ENCODE measurements at places on chromosomes 6 and 20.

- H3K27me3 ChIP-seq, result peaks cover 11% of the 10 kb centered on the region
- no peak for DNase-seq
- no peaks in the 10 kb centered on the region for H3K36me3 ChIP-seq
- H3K4me1 ChIP-seq, result no peaks in the 10 kb centered on the region
- no peak overlapping the region for H3K4me3 ChIP-seq
Observed at GRCh38 chr6:6474170-6474920, 114.2 kb upstream of the LY86 start.

DNA sequence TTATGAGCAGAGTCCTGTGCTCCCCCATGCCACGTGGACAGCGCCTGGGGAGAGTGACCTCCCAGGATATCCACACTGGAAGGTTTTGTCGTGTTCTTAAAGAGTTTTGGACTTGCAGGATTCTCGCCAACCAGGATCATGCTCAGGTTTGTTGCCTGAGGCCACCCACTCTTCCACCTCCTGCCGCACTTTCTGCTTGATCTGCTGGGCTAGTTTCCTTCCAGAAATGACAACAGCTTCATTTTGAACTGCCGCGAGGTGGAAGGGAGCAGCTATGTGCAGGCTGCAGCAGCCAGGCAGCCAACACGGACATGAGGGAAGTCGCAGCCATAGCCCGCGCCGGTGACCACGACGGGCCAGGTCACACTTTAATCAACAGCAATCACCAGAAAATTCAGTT is 27.7 kb upstream of the SEC63 start:
- H3K27me3 ChIP-seq, result no peaks in the 10 kb centered on the region
- H3K4me1 ChIP-seq, result no peaks in the 10 kb centered on the region
- no peak overlapping the region for H3K27ac ChIP-seq

DNA sequence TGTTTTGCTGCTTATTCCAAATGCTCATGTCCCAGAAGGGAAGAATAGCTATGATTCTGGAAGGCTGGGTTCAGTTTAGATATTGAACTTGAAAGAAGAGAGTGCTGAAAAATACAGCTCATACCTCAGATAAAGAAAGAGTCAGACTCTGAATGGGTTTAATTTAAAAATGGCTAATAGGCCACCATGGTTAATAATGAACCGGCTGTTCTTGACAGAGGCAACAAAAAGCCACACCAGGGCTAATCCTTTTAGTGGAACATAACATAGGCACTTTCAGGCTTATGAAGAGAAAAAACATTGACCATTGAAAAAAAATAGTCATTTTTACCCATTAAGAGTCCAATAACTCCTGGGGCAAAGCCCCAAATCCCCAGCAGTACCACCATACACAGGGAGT is 59.4 kb downstream of the TNFRSF21 start:
- H3K27ac ChIP-seq, result no peak overlapping the region
- no peak overlapping the region for H3K4me3 ChIP-seq
- no peaks in the 10 kb centered on the region for H3K36me3 ChIP-seq

GRCh38 chr6:43061861-43062260 is 2.4 kb downstream of the KLC4 start:
- H3K4me1 ChIP-seq, result peaks cover 29% of the 10 kb centered on the region
- no peaks in the 10 kb centered on the region for H3K27me3 ChIP-seq
- peaks cover 11% of the 10 kb centered on the region for H3K36me3 ChIP-seq
- no peak overlapping the region for H3K27ac ChIP-seq

- peaks cover 14% of the 10 kb centered on the region for H3K27me3 ChIP-seq
- H3K36me3 ChIP-seq, result no peaks in the 10 kb centered on the region
- H3K4me1 ChIP-seq, result peaks cover 12% of the 10 kb centered on the region
- no peak for DNase-seq
- H3K27ac ChIP-seq, result no peak overlapping the region
Observed at GRCh38 chr6:29791162-29791561, 36.5 kb upstream of the HLA-G start.

GRCh38 chr6:45710304-45710821 is 305.3 kb downstream of the CLIC5 start:
- no peak overlapping the region for H3K4me3 ChIP-seq
- peak overlapping the region; percentile 84 for H3K27ac ChIP-seq
- peaks cover 44% of the 10 kb centered on the region for H3K4me1 ChIP-seq
- no peaks in the 10 kb centered on the region for H3K27me3 ChIP-seq

GRCh38 chr6:43386492-43386891 is 17.0 kb upstream of the ZNF318 start:
- no peak overlapping the region for H3K4me3 ChIP-seq
- H3K27ac ChIP-seq, result no peak overlapping the region
- H3K36me3 ChIP-seq, result no peaks in the 10 kb centered on the region
- no peak for DNase-seq

- H3K27me3 ChIP-seq, result no peaks in the 10 kb centered on the region
- no peaks in the 10 kb centered on the region for H3K4me1 ChIP-seq
- no peak overlapping the region for H3K27ac ChIP-seq
- H3K36me3 ChIP-seq, result no peaks in the 10 kb centered on the region
- H3K4me3 ChIP-seq, result no peak overlapping the region
- DNase-seq, result no peak
Observed at GRCh38 chr6:115969207-115969929, 91.3 kb downstream of the FRK start.

- H3K27ac ChIP-seq, result no peak overlapping the region
- H3K4me1 ChIP-seq, result peaks cover 26% of the 10 kb centered on the region
- H3K4me3 ChIP-seq, result no peak overlapping the region
- peak; percentile 54 for DNase-seq
- peaks cover 4% of the 10 kb centered on the region for H3K36me3 ChIP-seq
Observed at GRCh38 chr20:45322952-45323383, 14.9 kb upstream of the MATN4 start.

DNA sequence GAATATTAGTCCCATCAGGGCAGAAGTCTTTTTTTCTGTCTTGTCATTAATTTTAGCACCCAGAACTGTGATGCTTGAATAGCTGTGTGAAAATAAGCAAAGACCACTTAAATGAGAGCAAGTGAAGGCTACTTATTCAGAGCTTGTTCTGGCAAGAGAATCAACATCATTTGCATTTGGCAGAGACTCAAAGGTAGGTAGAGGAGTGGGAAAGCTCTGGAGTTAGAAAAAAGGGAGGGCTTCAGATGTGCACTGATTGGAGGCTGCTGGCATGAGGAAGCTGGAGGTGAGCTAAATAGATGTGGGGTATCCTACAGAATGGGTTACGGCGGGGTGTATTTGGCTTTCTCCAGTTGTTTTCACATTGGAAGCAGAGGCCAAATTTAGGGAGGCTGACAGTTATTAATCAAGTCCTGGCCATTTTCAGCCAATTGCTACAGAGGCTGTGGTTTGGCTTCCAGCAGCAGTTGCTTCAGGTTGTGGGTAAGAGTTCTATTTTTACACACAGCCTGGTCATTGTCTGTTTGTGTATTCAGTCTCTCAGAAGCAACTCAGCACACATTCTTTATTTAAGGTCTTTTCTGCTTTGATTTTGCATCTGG is 254.3 kb downstream of the BTBD3 start:
- H3K27ac ChIP-seq, result no peak overlapping the region
- H3K4me3 ChIP-seq, result no peak overlapping the region
- H3K36me3 ChIP-seq, result no peaks in the 10 kb centered on the region
- DNase-seq, result no peak
- no peaks in the 10 kb centered on the region for H3K4me1 ChIP-seq

GRCh38 chr6:11330413-11330760 is 97.9 kb upstream of the NEDD9 start:
- no peak for DNase-seq
- no peaks in the 10 kb centered on the region for H3K27me3 ChIP-seq
- H3K36me3 ChIP-seq, result peaks cover 20% of the 10 kb centered on the region
- H3K4me1 ChIP-seq, result peaks cover 58% of the 10 kb centered on the region
- no peak overlapping the region for H3K4me3 ChIP-seq

- DNase-seq, result no peak
- H3K36me3 ChIP-seq, result no peaks in the 10 kb centered on the region
- H3K4me3 ChIP-seq, result no peak overlapping the region
- H3K4me1 ChIP-seq, result peaks cover 49% of the 10 kb centered on the region
- H3K27me3 ChIP-seq, result no peaks in the 10 kb centered on the region
Observed at GRCh38 chr6:137911675-137912191, 44.7 kb downstream of the TNFAIP3 start.

DNA sequence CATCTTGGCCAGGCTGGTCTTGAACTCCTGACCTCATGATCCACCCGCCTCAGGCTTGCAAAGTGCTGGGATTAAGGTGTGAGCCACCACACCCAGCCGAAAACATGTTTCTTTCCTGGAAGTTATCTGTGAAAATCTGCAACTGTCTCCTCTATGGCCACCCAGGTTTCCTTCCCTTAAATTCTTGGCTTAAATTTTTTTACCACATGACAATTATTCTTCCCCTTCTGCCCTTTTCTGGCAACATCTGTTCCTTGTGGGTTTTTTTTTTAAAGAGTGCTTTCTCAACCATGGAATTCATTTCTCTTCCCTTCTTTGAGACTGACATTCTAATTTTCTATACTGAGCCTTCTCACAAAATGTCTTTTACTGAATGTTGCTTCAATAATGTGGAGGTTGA is 59.6 kb downstream of the DOK5 start:
- peaks cover 1% of the 10 kb centered on the region for H3K36me3 ChIP-seq
- H3K27me3 ChIP-seq, result peaks cover 21% of the 10 kb centered on the region
- no peaks in the 10 kb centered on the region for H3K4me1 ChIP-seq
- DNase-seq, result no peak
- no peak overlapping the region for H3K4me3 ChIP-seq

- no peak for DNase-seq
- no peaks in the 10 kb centered on the region for H3K36me3 ChIP-seq
- H3K4me3 ChIP-seq, result peak overlapping the region; percentile 96
- no peaks in the 10 kb centered on the region for H3K27me3 ChIP-seq
Observed at GRCh38 chr6:35260591-35261570, 1.3 kb downstream of the ZNF76 start.

GRCh38 chr6:44542401-44543116 is 155.1 kb downstream of the CDC5L start:
- H3K27me3 ChIP-seq, result no peaks in the 10 kb centered on the region
- no peaks in the 10 kb centered on the region for H3K36me3 ChIP-seq
- no peak overlapping the region for H3K27ac ChIP-seq
- no peaks in the 10 kb centered on the region for H3K4me1 ChIP-seq
- DNase-seq, result no peak

DNA sequence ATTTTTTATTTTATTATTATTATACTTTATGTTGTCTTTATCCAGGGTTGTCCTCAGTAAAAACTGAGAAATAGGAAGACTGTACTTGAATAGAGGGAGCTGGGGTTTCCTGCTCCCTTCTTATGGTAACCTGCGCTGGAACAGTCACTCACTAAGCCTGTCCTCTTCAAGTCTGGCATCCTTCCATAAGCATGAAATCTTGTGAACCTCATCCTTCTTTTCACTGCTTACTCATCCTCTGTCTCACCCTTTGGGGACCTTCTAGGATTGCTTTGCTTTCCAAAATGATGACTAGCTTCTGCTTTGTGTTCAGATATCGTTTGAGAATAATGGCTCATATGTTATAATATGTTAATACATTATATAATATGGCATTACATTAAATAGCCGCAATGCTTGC is 90.6 kb downstream of the C6orf118 start:
- no peak overlapping the region for H3K27ac ChIP-seq
- H3K4me3 ChIP-seq, result no peak overlapping the region
- H3K36me3 ChIP-seq, result no peaks in the 10 kb centered on the region
- no peaks in the 10 kb centered on the region for H3K27me3 ChIP-seq

GRCh38 chr6:45422503-45423110 is 44.9 kb upstream of the SUPT3H start:
- H3K27ac ChIP-seq, result peak overlapping the region; percentile 88
- peaks cover 28% of the 10 kb centered on the region for H3K4me1 ChIP-seq
- peak overlapping the region; percentile 87 for H3K4me3 ChIP-seq
- peaks cover 13% of the 10 kb centered on the region for H3K27me3 ChIP-seq
- no peaks in the 10 kb centered on the region for H3K36me3 ChIP-seq

DNA sequence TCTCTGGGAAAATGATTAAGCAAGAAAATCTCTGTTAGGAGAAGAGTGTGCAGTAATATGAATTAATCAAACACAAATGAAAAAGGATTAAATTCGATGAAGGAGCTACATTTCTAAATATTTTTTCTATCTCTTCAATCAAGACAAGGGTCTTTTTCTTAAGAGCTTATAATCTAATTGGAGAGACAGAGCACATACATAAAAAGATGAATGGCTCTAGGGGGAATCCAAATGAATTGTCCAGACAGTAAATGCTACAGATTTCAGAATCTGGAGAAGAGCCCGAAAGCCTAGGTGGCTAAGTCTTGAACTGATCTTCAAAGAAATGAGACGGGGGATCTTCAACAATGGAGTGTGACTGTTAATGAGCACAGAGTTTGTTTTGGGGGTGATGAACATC is 723.6 kb downstream of the UTRN start:
- H3K27me3 ChIP-seq, result peaks cover 22% of the 10 kb centered on the region
- H3K4me3 ChIP-seq, result no peak overlapping the region
- H3K4me1 ChIP-seq, result no peaks in the 10 kb centered on the region
- no peak for DNase-seq
- H3K36me3 ChIP-seq, result no peaks in the 10 kb centered on the region

- no peak overlapping the region for H3K27ac ChIP-seq
- peaks cover 15% of the 10 kb centered on the region for H3K36me3 ChIP-seq
- no peak for DNase-seq
- H3K4me3 ChIP-seq, result no peak overlapping the region
Observed at GRCh38 chr6:36616893-36617521, 22.8 kb downstream of the SRSF3 start.

GRCh38 chr20:1402149-1402548 is 9.3 kb upstream of the FKBP1A start:
- peaks cover 2% of the 10 kb centered on the region for H3K36me3 ChIP-seq
- H3K27me3 ChIP-seq, result no peaks in the 10 kb centered on the region
- DNase-seq, result no peak
- H3K4me3 ChIP-seq, result no peak overlapping the region
- no peak overlapping the region for H3K27ac ChIP-seq

DNA sequence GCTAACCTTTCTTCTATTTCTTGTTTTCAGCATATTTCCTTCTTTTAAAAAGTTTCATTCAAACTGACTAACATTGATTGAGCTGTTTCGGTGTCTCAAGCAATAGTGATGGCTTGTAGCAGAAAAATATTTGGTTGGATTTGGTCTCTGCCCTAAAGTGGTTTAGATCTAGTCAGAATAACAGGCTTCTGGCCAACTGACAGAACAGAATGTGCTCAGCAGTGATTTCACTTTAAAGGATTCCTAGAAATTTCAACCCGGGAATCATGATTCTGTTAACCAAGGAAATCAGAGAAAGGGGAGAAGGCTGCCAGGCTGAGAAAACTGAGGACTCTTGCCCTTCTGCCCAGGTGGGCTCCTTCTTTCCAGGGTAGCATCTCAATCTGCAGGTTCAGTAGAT is 16.6 kb upstream of the GSTA1 start:
- no peaks in the 10 kb centered on the region for H3K36me3 ChIP-seq
- no peaks in the 10 kb centered on the region for H3K4me1 ChIP-seq
- peaks cover 2% of the 10 kb centered on the region for H3K27me3 ChIP-seq
- no peak overlapping the region for H3K4me3 ChIP-seq

DNA sequence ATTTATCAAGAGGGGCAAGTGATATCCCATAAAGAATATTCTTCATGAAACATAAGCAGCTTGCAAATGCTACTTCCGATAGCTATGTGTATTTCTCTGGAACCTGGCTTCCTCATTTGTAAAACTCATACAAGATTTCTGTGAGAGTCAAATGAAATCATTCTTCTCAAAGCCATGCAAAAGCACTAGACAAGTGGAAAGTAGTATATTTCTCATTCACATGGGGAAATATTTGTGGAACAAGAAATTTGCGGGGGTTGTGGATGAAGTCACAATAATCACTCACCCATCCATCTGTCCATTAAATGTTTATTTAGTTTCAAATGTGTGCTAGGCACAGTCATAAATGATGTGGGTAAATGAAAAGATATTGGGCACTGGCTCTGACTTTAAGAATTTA is 150.5 kb downstream of the IPCEF1 start:
- H3K4me3 ChIP-seq, result no peak overlapping the region
- H3K36me3 ChIP-seq, result peaks cover 55% of the 10 kb centered on the region
- H3K27ac ChIP-seq, result no peak overlapping the region
- no peak for DNase-seq

GRCh38 chr6:33988121-33989015 is 157.5 kb downstream of the GRM4 start:
- no peak overlapping the region for H3K27ac ChIP-seq
- H3K4me1 ChIP-seq, result no peaks in the 10 kb centered on the region
- no peak overlapping the region for H3K4me3 ChIP-seq

Data from activated naive CD4-positive, alpha-beta T cell treated with anti-CD3 and anti-CD28 coated beads for 36 hours (primary cell).